Bronchial epithelial cell (primary cell): ENCODE measurements at places on chromosomes 11 and 22. TPM values are rescaled to one million over a fixed set of nuclear protein-coding genes. Genes with fewer than 3 reads are reported as not detected.

Gene OTOG
- total RNA-seq: not detected in 2 replicates

Gene SLC22A12
- not detected in 2 replicates for total RNA-seq

Gene OR5B21
- not detected in 2 replicates for total RNA-seq

Gene TMEM121B
- total RNA-seq: not detected in 2 replicates

Gene RAB3IL1
- 0.90 and 1.1 TPM in 2 replicates for total RNA-seq
